Amniotic epithelial cell (primary cell): ENCODE measurements at places on chromosomes 6 and 20.

DNA sequence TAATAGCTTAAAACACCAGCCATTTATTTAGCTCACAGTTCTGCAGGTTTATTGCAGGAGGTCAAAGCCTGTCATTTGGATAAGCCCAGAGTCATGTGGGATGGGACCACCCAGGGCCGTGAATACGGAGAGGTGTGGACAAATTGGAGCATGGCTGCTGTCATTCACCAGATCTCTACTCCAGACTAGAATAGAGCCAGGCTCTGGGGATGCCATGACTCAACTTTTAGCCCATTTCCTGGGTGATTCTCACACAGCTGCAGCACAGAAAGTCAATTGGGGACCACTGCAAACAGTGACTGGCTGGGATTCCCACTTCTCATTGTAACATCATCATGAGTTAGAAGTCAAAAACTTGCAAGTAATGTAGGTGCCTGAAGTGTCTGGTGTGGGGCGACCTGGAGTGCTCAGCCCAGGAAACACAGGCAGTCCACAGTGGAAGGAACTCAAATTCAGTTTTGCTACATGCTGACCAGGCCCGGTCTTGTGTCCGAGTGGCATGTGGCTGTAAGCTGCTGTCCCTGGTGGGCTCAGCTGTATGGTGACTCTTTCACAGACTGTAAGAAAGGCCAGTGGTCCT is 174.3 kb downstream of the SCP2D1 start:
- DNase-seq: no peak

DNA sequence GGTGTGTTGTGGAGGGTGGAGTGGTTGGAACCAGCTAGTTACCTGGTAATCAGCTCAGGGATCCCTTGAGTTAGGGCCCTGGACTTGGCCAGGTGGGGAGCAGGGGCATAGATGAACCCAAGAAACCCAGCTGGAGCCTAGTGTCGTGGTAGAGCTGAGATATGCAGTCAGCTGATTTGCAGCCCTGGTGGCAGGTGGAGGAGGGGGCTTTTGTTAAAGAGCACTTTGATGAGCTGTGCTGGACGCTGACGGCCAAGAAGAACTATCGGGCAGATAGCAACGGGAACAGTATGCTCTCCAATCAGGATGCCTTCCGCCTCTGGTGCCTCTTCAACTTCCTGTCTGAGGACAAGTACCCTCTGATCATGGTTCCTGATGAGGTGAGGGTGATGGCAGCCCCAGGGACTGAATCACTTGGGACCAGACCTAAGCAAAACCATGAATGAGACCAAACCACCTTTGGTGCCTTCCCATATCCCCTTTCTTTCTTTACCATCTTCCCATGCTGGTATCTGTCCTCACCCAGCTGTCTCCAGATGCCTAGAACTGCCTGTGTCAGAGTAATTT is 12.7 kb downstream of the DEF6 start:
- no peak for DNase-seq

DNA sequence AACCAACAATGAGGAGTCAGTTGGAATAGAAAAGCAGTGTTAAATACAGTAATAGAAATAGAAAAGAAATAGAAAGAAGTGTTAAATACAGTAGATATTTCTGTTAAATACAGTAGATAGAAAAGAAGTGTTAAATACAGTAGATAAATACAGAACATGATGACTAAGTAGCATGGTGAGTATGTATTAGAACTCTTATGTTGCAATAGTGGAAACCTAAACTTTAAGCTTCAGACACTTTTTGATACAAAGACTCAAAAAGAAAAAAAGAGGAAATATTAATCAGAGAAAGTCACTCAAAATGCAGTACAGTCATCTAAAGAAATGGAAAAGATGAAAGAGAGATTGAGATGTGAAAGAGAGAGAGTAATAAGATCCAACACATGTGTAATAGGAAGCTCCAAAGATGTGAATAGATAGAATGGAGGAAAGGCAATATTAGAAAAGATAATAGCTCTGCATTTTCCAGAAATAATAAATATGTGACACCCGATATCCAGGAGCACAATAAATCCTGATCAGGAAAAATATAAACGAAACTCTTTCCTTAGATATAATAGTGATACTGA is 131.5 kb upstream of the KCNK16 start:
- DNase-seq: no peak

DNA sequence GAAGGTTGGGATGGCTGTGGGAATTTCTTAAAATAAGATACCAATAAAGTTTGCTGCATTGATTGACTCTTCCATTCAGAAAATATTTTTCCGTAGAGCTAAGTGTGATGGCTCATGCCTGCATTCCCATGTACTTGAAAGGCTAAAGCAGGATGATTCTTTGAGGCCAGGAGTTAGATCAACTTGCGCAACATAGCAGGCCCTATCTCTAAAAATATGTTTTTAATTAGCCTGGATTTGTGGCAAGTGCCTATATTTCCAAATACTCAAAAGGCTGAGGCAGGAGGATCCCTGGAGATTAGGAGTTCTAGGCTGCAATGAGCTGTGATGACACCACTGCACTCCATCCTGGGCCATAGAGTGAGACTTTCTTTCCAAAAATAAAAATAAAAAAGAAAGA is 431.2 kb upstream of the PTCHD4 start:
- peak; percentile 91 for DNase-seq

GRCh38 chr6:169931261-169931660 is 179.8 kb downstream of the ERMARD start:
- DNase-seq: no peak

- no peak for DNase-seq
Observed at GRCh38 chr6:100420711-100421110, 44.0 kb downstream of the SIM1 start.

DNA sequence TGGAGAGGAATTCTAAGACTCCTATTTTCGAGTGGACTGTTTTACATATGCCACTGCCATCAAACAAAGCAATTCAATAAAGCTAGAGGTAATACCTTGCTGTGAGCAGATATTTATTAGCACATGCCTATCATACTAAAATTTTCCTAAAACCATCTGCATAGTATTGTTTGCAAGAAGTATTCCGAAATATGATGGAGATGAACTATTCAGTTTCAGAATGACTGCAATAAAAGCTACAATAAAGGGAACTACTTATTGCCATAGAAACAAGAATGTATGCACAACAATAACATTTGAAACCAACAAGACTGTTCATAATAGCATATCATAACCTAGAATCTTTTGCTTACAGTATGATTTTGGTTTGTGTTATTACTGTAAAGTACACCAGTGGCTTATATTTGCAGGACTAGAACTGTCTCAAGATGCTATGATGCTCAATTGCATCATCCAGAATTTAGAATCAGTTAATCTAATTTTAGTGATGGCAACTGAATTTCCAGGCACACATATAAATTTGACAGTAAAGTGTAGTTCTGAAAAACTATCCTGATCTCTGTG is 144.3 kb downstream of the GRIK2 start:
- peak; percentile 9 for DNase-seq

DNA sequence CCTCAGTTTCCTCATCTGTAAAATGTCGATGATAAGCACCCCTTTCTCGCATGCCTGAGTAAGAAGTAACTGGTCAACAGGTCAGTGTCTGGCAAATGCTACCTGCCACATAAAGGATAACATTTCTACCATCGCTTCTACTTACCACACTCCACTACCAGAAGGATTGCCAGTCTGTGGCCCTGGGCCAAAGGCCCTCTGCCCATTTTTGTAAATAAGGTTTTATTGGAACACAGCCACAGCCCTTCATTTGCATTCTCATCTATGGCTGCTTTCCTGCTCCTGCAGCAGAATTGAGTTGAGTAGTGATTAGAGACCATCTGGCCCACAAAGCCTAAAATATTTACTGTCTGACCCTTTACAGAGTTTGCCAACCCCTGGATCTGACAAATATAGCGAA is 121.8 kb downstream of the TOX2 start:
- no peak for DNase-seq

- no peak for DNase-seq
Observed at GRCh38 chr6:132253906-132254305, 147.4 kb downstream of the MOXD1 start.

DNA sequence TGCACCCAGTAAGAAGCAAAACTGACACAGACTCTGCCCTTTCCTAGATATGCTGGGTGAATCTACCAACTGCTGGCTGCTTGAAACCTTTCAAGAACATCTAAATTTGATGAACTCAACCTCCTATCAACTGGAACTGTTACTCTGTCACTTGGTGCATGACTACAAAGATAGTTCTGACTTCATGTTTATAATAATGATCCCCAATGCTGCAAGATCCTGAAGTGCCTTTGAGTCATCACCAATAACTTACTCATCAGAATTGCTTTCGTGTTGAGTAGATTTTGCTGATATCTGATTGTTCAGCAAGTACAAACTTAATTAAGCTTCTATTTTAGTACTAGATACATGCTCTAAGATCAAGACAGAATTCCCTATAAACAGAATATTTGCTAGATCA is 100.2 kb upstream of the ARMC2 start:
- DNase-seq: no peak

- DNase-seq: peak; percentile 36
Observed at GRCh38 chr6:53795702-53796450, 1.1 kb downstream of the LRRC1 start.

GRCh38 chr6:169700296-169700695 is 1.5 kb downstream of the WDR27 start:
- peak; percentile 62 for DNase-seq
